ENCODE measurements at places on chromosomes 13 and 19.
A peak's percentile ranks its signal among the peaks of the same experiment; 100 is the strongest.

DNA sequence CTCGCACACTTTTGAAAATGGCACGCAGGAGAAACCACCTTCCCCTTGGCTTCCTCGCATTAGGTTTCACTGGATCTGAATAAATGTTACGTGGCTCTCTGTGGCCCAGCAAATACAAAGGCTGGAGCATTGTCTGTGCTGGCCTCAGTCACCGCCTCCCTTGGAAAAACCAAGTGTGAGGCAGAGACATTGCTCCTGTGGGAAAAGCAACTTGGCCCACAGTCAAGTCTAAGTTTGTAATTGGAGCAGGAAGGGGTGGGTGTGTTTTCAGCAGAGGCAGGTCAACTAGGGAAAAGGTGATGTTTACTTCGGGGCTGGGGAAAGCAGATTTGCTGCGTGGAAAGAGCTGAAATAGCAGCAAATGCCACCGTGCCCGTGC lies 101.6 kb downstream of the IRS2 start:
- DNase-seq, result peak; percentile 20

GRCh38 chr13:80884056-80884785 lies 543.3 kb upstream of the SPRY2 start:
- no peak for DNase-seq

- no peak for DNase-seq
Observed at GRCh38 chr13:111532111-111532510, 211.7 kb downstream of the TEX29 start.

GRCh38 chr19:512547-513365 lies 5.5 kb downstream of the TPGS1 start:
- DNase-seq, result no peak

DNA sequence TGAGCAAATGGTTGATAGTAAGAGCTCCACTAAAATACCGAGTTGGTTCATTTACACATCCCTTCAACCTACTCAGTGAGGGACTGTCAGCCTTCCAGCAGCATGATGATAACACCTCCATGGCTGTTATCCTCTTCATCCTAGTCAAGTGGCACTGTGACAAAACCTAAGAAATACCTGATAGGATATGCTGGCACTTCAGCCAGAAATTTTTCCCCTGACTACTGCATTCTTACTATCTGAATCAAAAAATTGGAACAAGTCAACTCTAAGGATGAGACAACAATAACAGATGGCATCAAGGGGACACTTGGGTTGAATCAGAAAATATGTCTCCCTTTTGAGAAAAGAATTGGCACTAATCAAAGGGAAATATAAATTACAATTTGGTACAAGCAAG lies 193.9 kb downstream of the KCTD12 start:
- no peak for DNase-seq

DNA sequence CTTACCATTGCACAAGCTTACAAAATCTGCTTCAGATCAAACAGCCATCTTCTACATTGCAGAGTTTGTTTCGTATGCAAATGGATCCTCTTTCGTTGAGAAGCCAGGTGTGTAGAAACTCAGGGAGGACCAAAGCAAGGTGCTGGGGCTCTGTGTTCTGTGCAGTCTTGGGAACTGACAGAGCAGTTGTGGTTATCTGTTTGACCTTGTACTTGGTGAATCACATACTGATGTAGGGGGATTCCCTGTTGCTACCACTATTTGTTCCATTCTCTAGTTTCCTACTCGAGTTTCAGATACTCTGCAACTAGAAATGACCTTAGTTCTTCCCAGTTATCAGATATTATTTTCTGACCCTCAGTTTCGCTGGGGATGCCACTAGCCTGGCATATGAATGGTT lies 95.2 kb upstream of the CLDN10 start:
- no peak for DNase-seq

GRCh38 chr19:49244256-49244655 lies 80.7 kb downstream of the SLC6A16 start:
- DNase-seq, result no peak

GRCh38 chr19:55258476-55258827 lies 365 bp downstream of the PPP6R1 start:
- DNase-seq, result no peak

- DNase-seq, result no peak
Observed at GRCh38 chr19:31616031-31616430, 266.8 kb upstream of the TSHZ3 start.

GRCh38 chr13:99123101-99124045 lies 77.3 kb upstream of the UBAC2 start:
- no peak for DNase-seq

DNA sequence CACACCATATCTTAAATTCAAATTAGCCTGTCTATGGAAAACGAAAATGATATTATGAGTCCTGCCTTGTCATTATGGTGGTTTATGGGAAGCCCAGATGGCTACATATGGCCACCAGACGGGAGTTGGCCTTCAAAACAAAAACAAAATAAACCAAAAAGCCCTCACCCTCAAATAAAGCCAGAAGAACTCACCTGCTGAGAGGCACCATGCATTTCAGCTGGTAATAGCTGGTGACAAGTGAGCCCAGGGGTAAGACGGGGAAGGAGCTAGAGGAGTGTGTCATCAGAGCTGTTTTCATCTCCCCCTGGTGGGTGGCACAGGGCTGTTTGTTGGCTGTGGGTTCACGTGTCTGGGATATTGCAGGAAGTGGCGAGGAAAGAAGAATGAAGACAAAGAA lies 152.9 kb downstream of the EFNB2 start:
- DNase-seq, result no peak

DNA sequence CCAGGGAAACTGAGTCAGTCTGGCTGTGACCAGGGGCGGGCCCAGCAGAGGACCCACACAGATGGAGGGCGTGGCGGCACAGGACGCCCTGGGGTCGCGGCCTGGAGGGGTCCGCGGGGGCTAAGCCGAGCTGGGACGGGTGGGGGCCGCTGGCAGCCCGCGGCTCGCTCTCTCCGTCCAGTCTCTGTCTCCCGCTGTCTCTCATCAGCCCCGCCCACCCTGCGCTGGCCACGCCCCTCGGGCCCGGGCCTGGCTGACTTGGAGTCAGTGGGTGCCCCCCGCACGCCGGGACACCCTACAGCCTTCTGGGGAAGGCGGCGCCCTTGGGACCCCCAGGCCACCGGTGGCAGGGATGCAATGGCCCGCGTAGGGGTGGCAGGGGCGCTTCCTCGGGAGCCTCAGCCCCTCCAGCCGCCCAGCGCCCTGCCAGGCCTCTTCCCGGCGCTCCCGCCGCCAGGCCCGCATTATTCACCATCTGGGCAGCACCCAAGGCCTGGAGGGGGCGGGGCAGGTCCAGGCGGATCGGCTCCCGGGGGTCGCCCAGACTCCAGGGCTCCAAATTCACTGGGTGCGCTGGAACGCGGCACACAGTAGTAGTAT lies at the start of gene TBXA2R:
TSS of gene TBXA2R (minus strand) at position 186 of the 600 bp plus-strand sequence. CDS start 6,241 bp downstream, outside the sequence.
- DNase-seq, result peak; percentile 35

GRCh38 chr13:50589139-50589538 lies 254.4 kb downstream of the DLEU7 start:
- no peak for DNase-seq

GRCh38 chr13:40127476-40127875 lies 472.0 kb downstream of the COG6 start:
- no peak for DNase-seq

GRCh38 chr19:34731019-34731829 lies 2.8 kb upstream of the ZNF181 start:
- no peak for DNase-seq

GRCh38 chr13:30873499-30873898 lies 32.6 kb upstream of the MEDAG start:
- no peak for DNase-seq

DNA sequence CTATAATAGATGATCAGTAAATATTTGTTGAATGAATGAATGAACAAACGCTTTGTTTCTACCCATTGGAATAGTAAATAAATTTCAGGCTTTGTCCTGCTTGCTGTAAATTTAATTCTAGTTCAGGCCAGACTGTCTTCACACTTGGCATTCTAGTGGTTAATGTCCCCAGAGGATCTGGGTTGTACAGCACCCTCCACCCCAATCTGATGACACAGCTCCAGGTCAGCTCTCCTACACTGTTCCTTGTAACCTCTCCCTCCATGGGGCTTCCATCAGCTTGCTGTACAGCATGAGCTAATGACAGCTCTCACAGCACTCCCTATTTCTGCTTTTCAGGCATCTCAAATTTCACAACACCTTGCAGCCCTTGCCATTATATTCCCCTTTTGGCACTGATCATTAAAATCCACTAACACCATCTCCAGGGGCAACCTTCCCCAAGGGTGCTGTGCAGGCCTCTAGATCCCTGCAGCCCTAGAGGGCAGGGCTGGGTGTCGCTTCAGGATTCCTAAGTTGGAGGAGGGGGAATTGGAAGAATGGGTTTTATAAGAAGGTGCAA lies 12.7 kb upstream of the KL start:
- no peak for DNase-seq

DNA sequence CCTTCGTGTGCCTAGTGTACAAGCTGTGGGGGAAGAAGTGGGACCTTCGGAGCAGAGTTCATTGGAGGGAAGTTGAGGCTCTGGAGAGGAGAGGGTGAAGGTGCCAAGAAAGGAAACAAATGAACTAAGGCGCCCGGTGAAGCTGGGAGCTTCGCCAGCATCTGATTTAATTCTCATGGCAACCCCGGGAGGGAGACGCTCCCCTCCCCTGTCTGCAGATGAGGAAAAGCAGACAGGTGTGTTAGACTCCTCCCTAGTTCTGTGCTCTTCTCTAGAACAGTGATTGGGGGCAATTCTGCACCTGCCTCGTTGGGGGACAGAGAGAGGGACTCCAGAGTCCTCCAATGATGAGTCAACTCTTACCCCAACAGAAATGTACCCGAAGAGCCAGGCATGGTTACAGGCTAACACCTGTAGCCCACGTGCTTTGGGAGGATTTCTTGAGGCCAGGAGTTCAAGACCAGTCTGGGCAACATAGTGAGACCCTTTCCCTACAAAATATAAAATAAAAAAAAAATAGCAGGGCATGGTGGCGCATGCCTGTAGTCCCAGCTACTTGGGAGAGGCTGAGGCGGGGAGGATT lies 4.2 kb downstream of the SSC5D start:
- DNase-seq, result no peak

GRCh38 chr13:81577601-81578195 lies 1236.8 kb upstream of the SPRY2 start:
- peak; percentile 3 for DNase-seq

DNA sequence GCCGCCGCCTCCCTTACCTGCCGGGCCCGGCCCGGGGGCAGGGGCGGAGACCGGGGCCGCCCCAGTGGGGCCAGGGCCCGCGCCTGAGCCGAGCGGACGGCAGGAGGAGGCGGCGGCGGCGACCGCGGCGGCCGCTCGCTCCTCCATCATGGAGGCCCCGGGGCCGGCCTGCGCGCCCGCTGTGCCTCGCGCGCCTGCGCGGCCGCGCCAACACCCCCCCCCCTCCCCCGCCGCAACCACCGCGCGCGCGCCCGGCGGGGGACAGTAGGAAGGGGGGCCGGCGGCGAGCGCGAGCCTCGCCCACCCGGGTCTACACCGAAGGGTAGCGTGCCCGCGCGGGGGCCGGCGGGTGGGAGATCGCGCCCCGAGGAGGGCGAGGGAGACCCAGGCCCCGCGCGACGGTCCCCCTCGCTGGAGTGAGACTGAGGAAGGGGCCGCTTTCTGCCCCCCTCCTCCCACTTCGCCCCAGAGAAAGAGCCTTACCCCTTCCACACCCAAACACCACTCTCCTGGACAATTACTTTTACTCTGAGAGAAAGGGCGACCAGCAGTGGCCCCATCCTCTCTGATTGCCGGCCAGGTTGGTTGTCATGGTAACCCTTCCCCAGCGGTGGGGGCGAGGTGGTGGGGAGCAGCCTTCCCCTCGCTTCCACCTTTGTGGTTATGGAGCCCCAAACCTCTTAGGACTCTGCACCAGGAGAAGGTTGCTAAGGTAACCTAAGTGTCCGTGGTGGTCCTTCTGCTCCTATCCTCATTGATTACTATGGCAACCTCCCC lies at the start of gene STRN4:
TSS of gene STRN4 (minus strand) at position 170 of the 777 bp plus-strand sequence. CDS start at position 150, 20 bp downstream.
- peak; percentile 59 for DNase-seq

GRCh38 chr13:94140511-94140910 lies 339.0 kb downstream of the DCT start:
- no peak for DNase-seq

DNA sequence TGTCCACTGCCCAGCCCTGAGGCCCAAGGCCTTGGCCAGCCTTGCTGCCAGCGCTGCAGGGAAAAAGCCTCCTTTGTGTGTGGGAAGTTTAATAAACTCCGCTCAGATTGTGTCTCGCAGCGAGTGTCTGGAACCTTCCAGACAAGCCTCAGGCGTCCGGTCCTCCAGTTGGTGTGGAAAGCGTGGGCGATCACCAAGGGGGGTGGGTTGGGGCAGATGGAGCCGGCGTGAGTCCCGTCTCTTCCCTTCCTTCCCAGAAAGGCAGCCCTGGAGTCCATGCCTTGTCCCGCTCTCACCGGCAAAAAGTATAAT lies 4.6 kb downstream of the STK11 start:
- peak; percentile 83 for DNase-seq

- DNase-seq, result no peak
Observed at GRCh38 chr19:17255150-17255621, 9.4 kb downstream of the USHBP1 start.

DNA sequence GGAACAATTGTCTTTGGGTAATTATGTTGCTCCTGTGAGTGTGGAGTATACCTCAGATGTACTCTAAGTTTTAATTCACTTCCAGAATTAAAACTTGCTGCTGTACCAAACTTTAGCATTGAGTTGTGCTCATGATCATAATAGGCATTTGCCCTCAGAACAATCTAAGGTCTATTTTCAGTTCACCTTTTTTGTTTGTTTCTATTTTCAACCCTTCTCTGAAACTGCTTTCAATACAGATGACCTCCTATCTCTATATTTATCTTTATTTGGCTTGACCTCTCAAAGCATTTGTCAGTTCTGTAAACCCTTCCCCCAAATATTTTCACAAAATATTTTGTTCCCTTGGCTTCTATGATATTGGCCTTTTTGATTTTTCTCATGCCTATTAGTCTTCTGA lies 873.0 kb downstream of the OLFM4 start:
- no peak for DNase-seq

- DNase-seq, result no peak
Observed at GRCh38 chr13:37383046-37383445, 215.5 kb downstream of the POSTN start.

GRCh38 chr13:36358175-36358718 lies 12.1 kb upstream of the SPART start:
- DNase-seq, result no peak

GRCh38 chr19:53872762-53873161 lies 5.1 kb downstream of the MYADM start:
- DNase-seq, result no peak

DNA sequence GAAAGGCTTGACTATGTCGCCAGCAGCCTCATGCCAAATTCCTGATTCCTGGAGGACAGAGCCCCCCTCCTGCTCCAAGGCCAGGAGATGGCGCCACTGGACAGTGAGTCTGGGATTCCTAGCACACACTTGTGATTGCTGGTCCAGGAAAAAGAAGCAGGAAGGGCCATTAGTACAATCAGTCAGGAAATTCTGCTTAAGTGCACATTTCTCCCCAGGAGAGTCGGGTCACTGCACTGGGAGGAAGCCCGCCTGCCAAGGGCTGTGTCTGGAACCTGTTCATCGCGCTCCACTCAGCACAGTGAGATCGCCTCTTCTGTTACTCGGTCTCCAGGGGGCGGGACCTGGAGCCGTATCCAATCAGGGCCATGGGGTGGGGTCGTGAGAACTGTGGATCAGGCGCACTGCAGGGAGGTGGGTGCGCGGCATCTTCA lies 65.1 kb downstream of the ZNF823 start:
- DNase-seq, result peak; percentile 68
